Activated naive CD4-positive, alpha-beta T cell (primary cell): ENCODE measurements at places on chromosomes 7 and 10.

DNA sequence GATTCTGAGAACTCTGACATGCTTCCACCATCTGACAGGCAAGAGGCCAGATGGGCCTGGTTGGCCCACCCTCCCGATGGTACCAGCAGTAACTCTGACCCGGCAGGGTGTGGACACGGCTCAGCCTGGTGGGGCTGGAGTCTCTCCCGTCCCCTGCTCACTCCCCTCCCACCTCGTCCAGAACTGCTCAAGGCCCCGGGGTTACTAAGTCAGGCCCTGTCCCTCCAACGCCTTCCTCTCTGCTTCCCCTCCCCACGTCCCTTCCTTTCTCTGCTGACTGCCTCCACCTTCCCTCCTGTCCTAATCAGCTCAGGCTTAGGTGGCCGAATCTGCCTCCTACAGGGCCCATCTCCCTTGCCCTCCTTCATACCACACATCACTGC, 12.5 kb downstream of the CALML5 start:
- DNase-seq = no peak

- no peak for DNase-seq
Measured at GRCh38 chr7:31160941-31161340, 108.8 kb downstream of the ADCYAP1R1 start.

DNA sequence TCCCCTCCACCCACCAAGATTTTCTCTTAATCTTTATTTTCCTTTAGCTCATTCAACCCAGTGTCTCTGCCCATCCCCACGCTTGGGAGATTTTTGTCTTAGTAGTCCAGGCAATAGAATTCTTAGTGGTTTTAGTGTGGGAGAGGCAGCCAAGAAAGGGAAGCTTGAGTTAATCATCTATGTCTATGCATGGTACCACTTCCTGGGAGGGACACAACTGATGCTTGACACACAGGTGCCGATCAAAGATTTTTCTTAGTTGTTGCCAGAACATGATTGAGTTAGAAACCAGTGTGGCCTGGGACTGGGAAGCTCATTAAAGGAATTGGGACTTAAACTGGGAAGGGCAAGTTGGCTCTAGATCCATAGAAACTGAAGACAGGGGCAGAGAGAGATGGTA, 3.1 kb downstream of the STRA8 start:
- DNase-seq = no peak

GRCh38 chr10:61842755-61843497, 58.6 kb upstream of the ARID5B start:
- DNase-seq = no peak

DNA sequence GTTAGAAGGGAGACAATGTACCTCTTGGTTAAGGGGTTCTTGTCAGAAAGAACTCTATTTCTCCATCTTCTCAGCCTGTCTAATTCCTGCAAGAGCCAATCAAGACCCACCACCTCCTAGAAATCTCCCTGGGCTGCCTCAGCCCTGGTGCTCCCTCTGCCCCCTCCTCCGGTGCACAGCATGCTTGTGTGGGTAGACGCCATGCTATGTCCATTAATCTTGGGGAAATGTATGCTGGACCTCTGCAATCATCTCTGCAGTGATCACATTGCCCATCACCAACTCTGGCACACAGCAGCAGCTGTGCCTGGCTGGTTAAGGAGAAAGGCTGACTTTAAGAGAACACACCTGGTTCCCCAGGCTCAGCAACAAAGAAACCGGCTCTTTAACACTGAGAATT, 37.3 kb downstream of the SH3PXD2A start:
- no peak for DNase-seq

- DNase-seq = no peak
Measured at GRCh38 chr7:142792593-142792992, 21.8 kb downstream of the PRSS2 start.

DNA sequence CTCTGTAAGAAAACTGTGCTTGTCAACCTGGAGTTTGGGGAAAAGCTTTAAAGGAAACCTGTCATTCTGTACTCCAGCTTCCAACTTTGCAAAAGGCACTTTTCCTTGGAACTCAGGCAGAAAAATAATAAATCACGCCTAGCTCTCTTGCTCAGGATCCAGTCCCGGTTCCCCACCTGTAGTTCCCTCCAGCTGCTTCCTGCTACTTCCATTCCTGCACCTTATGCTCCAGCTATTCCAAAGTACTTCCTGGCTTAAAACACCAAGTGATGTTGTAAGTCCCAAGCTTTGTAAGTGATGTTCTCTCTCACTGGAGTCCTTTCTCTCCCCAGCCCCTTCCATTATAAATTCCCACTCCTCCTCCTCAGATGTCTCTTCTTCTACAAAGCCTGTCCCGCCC, 98.6 kb downstream of the GRM8 start:
- DNase-seq = no peak

DNA sequence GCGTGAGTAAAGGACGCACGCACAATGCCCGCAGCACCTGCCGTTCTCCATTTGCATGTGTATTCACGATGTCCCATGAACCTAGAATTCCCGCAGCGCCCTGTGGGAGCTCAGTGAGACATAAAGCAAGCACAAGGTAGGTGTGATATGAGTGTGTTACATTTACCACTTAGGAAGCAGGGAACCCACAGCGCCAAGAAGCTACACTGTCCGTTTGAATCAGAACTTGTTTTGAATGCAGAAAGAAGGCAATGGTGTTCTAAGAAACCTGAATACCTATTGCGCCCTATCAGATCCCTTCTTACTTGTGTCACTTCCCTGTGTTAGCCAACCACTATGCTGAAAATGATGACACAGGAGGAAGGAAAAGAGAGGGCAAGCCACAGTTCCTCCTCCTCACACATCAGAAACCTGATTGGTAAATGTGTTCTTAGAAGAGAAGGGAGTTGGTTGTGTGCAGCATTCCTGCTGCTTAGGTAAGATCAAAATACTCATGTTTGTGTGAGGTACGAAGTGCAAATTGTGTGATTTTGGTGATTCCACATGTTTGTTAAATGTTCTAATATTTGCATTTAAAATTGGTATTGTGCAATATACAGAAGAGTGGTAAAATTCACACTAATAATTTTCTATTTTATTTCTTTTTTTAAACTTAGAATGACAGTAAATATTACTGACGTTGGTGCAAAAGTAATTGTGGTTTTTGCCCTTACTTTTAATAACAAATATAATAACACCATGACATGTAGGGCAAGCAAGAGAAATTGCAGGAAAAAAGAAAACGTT, 185.4 kb downstream of the SEC23IP start:
- no peak for DNase-seq

DNA sequence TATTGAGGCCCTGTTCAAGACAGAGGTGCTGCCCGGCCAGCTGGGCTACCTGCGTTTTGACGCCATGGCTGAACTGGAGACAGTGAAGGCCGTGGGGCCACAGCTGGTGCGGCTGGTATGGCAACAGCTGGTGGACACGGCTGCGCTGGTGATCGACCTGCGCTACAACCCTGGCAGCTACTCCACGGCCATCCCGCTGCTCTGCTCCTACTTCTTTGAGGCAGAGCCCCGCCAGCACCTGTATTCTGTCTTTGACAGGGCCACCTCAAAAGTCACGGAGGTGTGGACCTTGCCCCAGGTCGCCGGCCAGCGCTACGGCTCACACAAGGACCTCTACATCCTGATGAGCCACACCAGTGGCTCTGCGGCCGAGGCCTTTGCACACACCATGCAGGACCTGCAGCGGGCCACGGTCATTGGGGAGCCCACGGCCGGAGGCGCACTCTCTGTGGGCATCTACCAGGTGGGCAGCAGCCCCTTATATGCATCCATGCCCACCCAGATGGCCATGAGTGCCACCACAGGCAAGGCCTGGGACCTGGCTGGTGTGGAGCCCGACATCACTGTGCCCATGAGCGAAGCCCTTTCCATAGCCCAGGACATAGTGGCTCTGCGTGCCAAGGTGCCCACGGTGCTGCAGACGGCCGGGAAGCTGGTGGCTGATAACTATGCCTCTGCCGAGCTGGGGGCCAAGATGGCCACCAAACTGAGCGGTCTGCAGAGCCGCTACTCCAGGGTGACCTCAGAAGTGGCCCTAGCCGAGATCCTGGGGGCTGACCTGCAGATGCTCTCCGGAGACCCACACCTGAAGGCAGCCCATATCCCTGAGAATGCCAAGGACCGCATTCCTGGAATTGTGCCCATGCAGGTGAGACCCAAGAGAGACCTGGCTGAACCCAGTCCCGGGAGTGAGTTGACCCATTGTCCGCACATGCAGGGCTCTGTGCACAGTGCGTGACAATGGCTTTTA, 2.8 kb downstream of the RBP3 start:
- no peak for DNase-seq

DNA sequence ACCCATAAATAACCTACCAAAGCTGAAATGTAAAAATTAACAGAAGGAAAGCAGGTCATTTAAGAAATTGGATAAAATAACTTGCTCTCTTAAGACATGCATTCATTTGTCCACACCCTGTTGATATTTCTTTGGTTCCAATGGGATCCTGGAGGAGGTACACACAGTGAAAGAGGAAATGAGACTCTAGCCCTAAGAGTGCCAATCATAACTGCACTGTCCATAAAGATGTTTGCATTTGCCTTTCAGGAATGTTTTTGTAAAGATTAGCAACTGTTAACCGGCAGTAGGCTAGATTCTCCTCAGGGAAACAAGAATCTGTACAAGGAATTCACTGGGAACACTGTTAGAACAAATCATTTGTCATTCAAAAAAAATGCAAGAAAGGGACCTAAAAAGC, 61.0 kb downstream of the MEOX2 start:
- no peak for DNase-seq

DNA sequence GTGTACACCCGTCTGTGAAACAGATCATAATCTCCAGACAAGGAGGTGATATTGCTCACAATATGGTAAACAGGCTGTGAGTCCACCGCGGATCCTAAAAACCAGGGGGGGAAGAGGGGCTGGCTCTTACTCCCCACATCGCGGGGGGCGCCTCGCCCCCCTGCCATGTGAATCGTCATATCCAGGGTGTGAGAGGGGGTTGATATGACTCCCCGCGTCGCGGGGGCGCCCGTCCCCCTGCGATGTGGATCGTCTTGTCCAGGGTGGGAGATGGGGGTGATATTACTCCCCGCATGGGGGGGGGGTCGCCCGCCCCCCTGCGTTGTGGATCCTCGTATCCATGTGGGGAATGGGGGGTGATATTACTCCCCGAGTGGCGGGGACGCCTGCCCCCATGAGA, 30.9 kb downstream of the OCM2 start:
- no peak for DNase-seq

GRCh38 chr10:30093303-30093950, 34.0 kb upstream of the JCAD start:
- DNase-seq = no peak

GRCh38 chr7:142483659-142484317, 225.9 kb upstream of the PRSS58 start:
- no peak for DNase-seq

- DNase-seq = no peak
Measured at GRCh38 chr10:43863859-43864591, 215.3 kb upstream of the ZNF32 start.

GRCh38 chr10:94138391-94138790, 144.7 kb downstream of the PLCE1 start:
- DNase-seq = no peak

DNA sequence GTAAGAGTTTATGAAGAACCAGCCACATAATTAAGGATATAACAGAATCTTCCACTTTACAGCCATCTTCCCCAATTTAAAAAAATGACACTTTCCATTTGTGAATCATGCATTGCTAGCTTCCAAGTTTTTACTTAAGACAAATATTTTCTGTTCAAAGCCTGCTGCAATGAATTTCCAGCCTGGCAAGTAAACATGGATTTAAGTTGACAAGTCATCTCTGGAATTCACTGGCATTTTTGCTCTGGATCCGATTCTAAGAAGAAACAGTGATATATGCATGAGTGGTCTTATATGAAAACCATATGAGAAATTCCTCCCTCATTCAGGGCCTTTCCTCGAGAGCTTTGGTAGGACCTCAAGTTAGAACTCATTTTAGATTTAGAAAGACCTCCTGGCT, 116.1 kb upstream of the CDCA7L start:
- no peak for DNase-seq

DNA sequence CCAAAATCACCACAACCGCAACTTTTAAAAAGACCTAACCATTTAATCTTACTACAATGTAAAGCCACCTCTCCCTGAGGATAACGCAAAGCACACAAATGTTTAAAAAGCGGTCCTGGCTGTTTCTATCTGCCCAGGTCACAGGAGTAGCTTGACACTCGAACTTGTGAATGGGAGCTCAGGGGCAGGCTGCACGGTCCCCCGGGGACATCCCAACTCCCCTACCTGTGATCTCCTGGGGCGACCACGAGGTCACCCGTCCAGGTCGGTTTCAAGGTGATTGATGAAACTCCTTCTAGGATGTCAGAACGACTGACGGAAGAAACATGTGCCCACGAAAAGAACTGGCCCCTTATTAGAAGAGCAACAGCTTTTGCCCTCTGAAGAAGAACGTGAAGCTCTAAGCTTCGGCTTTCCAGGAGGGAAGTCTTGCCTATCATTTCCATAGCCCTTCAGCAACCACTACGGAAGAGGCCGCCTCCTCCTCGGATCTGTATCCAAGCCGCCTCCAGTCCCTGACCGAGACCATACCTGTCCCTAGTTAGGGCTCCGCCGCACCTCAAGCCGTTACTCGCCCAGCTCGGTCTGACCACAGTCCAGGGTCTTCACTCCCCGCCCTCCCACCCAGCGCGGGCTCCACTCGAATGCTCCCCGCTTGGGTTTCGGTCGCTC, 459 bp downstream of the CYCS start:
- no peak for DNase-seq

DNA sequence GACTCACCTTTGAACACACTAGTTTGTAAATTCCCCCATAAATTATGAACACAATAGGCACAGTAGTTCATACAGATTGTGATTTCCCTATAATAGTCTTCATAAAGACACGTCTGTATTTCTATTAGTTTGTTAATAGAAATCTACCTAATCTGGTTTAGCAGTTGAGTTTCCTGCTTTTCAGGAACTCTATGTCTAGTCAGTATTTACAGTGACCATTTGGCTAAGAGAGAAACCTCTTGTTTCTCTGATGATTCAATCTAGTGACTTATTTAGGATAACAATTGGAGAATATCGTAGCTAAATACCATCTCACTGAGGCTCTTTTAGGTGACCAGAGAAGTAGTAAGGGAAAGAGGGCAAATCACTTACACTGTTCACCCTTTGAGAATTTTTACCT, 5.9 kb upstream of the HERPUD2 start:
- DNase-seq = no peak

DNA sequence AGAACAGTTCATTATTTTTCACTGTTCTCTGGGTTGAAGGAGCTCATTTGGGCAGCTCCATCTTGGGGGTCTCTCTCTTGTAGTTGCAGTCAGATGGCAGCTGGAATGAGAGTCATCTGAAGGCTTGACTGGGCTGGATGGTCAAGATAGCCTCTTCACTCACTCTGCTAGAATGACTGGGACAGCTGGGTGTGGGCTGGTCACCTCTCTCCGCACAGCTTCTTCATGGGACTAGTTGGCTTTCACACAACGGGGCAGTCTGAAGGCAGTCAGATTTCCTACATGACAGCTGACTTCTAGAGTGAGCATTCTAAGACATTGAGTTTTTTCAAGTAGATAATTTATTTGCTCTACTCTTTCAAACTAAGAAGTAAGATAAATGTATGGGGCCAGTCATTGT, 13.1 kb downstream of the PLEKHA1 start:
- DNase-seq = no peak

DNA sequence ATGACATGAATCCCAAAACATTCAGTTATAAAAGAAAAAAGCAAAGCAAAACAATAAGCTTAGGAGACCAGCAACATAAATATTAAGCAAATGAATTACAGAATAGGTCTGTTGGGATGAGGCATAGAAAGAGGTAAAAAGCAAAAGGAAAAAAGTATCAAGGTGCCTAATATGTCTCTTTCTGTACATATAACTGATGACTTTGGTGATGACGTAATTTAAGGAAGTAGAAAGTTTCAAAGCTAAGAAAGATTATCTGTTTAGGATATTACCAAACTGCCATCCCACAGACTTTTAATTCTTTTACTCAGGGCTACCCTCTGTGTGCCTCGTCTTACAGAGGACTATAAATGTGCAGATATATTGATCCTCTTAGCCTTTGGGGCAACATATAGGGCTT, 1066.5 kb downstream of the SORCS3 start:
- DNase-seq = no peak
